Left renal cortex interstitium (tissue), 4 donors: ENCODE measurements at places on chromosomes 3 and 15. TPM values are rescaled to one million over a fixed set of nuclear protein-coding genes. Genes with fewer than 3 reads are reported as not detected.

DNA sequence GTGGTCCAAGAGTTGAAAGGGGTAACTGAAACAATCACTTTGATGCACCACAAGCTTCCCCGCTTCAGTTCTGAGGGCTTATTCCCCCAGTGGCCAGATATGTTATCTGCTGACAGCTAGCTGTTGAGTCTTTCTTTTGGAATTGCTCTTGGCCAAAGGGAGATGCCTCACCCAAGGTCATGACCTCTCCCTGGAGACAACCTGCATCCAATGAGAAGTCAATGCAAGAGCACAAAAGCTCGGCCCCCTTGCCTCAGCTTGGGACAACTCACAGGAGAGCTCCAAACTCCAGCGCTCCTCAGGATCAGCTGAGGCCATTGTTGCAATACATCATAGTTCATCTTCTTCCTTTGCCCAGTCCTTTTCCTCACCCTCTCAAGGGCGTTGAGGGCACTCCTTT lies 31.0 kb upstream of the THBS1 start:
- no peak for DNase-seq

DNA sequence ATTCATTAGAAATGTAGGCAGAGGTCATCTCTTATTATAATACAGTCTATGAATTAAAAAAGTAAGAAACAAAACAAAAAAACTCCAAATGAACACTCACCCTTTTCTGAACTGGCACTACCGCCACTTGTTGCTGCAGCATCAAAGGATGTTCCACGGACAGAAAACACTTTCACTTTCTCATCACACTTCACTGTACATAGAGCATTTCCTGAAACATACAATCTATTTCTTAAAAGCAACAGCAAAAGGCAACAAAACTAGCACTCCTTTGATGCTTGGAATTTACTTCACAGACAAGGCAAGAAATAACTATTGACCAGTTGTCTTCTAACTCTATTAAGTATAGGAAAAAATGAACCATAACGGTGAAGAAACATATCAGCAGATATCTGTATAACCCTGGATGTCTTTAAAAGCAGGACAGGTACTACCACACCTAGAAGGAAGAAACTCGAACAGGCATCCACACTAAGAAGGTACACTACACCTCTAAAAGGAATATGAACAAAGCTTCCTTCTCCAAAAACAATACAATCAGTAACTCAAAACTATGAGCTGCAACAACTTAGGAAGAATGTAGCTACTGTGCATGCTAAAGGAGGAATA lies 24.9 kb downstream of the ETFA start:
- no peak for DNase-seq

GRCh38 chr15:91849749-91850161 lies 3.8 kb upstream of the SLCO3A1 start:
- no peak for DNase-seq

DNA sequence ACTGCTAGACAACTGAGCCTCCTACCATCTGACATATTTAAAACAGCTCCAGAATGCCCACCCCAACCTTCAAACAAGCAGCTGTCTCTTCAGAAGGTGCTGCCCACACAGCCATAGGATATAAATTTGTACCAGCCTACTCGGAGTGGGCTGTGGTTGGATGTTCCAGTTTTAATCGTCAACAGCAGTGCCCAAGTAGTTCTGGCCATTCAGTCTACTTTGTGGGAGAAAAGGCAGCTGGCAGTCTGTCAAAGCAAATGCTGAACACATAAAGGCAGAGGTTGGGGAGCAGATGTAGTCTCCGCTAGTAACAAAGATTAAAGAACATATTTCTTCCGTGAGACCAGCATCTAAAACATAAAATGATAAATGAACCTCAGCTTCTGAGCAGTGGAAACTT lies 15.9 kb upstream of the ERC2 start:
- DNase-seq, result no peak

DNA sequence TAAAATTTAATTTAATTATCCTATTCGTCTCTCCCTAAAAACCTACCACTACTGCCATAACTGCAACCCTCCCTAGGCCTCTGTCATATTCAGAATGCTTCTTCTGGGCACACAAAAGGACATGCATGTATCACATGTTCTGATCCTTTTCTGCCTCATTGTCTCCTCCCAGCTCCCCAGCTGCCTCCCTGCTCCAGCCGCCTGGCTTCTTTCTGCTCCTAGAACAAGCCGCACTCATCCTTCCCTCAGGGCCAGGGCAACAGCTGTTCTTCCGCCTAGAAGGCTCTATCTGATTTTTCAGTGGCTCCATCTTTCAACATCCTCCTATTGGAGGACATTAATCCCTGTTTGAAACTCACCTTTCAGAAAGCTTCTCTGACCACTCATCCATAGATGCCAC lies 38.6 kb downstream of the TMED3 start:
- no peak for DNase-seq

GRCh38 chr3:52128118-52128683 lies 26.0 kb downstream of the POC1A start:
- DNase-seq, result no peak

GRCh38 chr3:182644013-182644412 lies 149.3 kb upstream of the ATP11B start:
- DNase-seq, result no peak

ZIC1 gene
- not detected for polyA plus RNA-seq

ARHGEF26 gene
- polyA plus RNA-seq, result 13.6 TPM

APOD gene
- polyA plus RNA-seq, result 5.6 TPM

ARL8B gene
- polyA plus RNA-seq, result 76.4 TPM

FBXW12 gene
- polyA plus RNA-seq, result 0.11 TPM

SLC22A13 gene
- 5.0 TPM for polyA plus RNA-seq
